ENCODE measurements at places on chromosomes 6 and 20.

- no peak for DNase-seq
Measured at GRCh38 chr6:3328796-3329195, 70.0 kb downstream of the PSMG4 start.

DNA sequence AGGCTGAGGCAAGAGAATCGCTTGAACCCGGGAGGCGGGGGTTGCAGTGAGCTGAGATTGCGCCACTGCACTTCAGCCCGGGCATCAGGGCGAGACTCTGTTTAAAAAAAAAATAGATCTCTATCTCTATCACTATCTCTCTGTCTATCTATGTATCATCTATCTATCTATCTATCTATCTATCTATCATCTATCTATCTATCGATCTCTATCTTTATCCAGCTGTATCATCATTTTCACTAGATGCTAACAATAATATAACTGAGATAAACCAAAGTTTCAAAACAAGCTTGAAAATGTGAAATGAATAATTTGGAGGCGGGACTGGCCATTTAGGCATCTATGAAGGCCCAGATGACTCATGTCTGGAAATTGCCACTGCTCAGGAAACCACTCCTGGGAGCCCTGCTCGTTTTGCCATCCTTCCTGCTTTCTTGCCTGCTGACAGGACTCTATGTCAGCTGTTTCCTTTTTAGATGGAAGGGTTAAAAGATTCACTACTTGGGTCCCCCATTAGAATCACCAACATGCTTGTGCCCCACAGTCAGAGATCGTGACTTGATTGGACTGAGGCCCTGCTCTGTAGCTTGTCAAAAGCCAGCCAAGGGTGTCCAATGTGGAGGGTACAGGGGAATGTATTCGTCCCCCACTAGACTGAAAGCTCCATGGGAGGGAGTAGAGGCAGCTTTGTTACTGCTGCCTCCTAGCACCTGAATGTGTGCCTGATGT is 61.7 kb downstream of the UTRN start:
- peak; percentile 89 for DNase-seq

DNA sequence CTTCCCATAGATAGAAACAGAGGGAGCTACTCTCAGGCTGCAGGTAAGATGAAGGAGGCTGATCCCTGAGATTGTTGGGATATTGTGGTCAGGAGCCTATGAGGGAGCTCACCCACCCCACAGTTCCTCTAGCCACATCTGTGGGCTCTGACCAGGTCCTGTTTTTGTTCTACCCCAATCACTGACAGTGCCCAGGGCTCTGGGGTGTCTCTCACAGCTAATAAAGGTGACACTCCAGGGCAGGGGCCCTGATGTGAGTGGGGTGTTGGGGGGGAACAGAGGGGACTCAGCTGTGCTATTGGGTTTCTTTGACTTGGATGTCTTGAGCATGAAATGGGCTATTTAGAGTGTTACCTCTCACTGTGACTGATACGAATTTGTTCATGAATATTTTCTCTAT is 2.8 kb downstream of the HLA-F start:
- no peak for DNase-seq

DNA sequence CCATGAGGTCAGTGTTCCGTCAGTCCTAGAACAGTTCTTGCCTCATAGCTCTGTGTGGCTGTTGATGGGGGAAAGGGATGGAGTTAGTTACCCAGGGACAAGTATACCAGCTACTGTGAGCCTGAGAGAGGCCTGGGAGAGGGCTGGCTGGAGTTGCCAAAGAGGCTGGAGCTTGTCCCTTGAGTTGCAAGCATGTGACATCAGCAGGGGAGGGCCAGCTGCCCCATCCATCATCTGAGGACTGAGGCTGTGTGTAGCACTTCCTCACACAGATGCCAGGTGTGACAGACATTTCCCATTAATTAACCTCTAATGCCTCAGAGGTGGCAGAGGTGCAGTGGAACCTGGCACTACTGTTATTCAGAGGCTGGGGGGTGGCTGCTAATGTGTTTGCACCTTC is 131.6 kb downstream of the PHACTR3 start:
- no peak for DNase-seq

- no peak for DNase-seq
Measured at GRCh38 chr20:18754030-18754652, 59.4 kb upstream of the SCP2D1 start.

DNA sequence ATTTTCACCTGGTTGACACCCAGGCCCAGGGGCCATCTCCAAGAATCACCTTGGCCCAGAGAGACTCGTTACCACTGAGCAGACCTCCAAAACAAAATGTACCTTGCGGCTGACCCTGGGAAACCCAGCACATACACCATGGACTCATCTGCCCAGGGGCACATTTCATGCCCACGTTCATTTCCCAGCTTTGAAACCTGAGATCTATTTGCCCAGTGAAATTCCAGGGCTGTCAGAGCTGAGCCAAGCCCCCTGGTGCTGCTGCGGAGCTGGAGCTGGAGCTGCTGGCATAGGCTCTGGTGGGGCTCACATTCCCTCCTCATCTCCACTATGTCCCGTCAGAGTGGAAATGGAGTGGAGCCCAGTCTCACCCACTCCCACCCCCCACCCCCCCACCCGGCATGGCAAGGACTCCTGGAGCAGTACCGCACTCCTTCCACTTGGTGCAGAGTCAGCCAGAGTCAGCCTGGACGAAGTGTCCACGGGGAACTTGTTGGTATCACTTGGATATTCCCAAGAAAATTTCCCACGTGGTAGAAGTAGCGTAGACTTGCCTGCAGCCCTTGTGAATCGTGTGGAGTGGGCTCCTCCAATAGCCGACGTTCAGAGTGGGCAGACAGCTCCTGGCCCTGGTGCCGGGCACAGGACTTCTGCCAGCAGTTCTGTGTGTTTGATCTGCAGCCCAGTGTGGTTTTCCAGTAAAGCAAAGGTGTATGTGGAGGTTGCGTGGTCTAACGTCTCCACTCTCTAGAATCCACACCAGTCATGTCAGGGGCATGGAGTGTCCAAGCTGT is 18.1 kb upstream of the OSER1 start:
- no peak for DNase-seq

GRCh38 chr6:134534708-134535149 is 216.8 kb upstream of the SGK1 start:
- peak; percentile 48 for DNase-seq

- peak; percentile 67 for DNase-seq
Measured at GRCh38 chr6:45327956-45328522, at the start of gene RUNX2. Gene RUNX2, plus strand, starts transcription at chr6:45328330. Its CDS starts 397 bp downstream, at chr6:45328727.
